Pancreas (tissue), 10 donors: ENCODE measurements at places on chromosomes 2 and 18. TPM values are rescaled to one million over a fixed set of nuclear protein-coding genes. Genes with fewer than 3 reads are reported as not detected.

DNA sequence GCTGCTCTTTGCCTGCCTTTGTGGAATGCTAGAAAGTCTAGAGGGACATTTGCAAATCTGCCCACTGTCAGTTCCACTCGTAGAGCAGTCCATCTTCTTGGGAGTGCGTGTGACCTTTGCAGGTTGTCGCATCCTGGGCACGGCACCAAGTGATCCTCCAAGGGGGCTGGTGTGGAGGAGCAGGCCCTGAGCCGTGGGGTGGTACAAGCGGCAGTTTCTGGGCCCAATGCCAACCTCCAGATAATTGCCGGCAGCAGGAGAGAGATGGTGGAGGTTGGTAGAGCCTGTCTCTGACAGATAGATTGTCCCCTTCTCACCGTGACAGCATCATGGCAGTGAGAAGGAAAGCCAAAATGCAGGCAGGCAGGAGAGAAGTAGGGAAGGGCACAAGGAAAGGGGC, 150.7 kb upstream of the SLC14A2 start:
- H3K27ac ChIP-seq, result no peak overlapping the region
- no peaks in the 10 kb centered on the region for H3K4me1 ChIP-seq
- DNase-seq, result no peak
- no peak overlapping the region for H3K4me3 ChIP-seq

DNA sequence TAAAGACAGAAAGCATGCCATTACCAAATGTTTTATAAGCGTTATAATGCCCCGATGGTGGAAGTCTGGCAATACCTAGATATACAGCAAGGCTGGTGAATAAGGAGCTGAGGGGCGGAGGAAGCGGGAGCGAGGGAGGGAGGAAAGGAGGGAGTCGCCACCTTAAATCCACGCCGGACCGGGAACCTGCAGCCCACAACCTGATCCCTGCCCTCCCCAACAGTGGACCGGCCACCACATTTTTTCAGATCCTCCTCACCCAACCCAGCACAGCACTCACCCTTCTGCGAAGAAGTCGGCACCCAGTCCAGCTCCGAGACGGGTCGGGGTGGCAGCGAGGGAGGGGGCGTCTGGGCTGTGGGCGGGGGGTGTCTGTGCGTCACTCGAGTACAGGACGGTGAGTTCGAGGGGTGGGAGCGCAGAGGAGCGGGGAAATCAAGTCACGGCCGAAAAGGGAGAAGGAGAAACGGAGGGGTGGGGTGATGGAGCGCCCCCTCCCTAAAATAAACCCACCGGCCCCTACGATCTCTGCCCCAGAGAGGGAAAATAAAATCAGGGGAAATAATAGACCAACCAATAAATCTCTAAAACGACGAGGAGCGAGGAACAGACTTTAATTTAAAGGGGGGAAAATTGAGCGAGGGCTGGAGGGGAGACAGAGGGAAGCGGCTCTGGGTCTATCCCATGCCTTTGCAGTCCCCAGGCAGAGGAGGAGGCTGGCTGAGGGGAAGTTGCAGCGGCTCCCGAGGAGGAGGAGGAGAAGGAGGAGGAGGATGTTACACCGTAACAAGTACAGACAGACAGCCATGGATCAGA, 96.5 kb upstream of the SERTAD2 start:
- peak; percentile 56 for DNase-seq
- no peaks in the 10 kb centered on the region for H3K36me3 ChIP-seq
- H3K27me3 ChIP-seq, result no peaks in the 10 kb centered on the region
- H3K4me3 ChIP-seq, result peak overlapping the region; percentile 59
- H3K4me1 ChIP-seq, result no peaks in the 10 kb centered on the region
- peak overlapping the region; percentile 94 for H3K27ac ChIP-seq

- no peaks in the 10 kb centered on the region for H3K36me3 ChIP-seq
- H3K27ac ChIP-seq, result no peak overlapping the region
- DNase-seq, result no peak
- no peaks in the 10 kb centered on the region for H3K4me1 ChIP-seq
Measured at GRCh38 chr2:98946855-98947254, 10.8 kb upstream of the CRACDL start.

DNA sequence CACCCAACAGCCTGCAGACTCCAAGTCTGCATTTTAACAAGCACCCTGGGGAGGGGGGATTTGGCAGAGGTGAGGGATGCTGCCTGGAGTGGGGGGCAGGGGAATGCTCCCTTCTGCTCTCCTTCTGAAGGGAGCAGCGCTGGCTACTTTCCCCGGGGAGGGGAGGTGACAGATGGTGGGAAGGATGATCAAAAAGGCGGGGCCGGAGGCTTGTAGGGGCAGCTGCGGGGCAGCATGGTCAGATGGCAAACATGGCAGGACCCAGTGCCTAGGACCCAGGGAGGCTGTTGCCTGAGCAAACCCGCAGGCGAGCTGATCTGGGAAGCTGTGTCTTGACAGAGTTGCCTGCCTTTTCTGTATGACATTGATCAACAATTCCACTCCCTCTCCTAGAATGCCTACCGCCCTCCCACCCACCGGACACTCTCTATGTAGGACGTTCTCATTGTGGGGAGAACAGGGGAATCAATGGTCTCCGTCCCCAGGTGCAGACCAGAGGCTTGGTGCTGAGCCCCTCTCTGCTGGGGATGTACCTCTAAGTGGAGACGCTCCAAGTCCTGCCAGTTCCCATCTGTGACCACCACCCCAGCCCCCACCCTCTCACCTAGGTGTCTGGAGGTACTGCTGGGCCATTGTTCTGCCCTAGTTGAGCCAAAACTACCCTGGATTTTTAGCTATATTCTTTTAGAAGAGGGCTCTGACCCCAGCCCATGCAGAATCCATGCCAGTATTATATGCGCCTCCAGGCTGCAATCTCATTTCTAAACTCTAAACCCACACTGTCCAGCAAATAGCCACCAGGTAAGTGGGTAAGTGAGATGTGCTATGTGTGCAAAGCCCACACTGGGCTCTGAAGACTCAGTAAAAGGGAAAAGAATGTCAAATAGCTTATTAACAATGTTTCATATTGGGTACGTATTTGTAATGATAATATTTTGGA, 89.7 kb upstream of the SEC11C start:
- H3K4me1 ChIP-seq, result peaks cover 3% of the 10 kb centered on the region
- no peak overlapping the region for H3K27ac ChIP-seq
- no peak for DNase-seq
- H3K27me3 ChIP-seq, result no peaks in the 10 kb centered on the region

The KCNF1 gene
- total RNA-seq, result 0.61 TPM

The CCDC138 gene
- 1.0 TPM for total RNA-seq

DNA sequence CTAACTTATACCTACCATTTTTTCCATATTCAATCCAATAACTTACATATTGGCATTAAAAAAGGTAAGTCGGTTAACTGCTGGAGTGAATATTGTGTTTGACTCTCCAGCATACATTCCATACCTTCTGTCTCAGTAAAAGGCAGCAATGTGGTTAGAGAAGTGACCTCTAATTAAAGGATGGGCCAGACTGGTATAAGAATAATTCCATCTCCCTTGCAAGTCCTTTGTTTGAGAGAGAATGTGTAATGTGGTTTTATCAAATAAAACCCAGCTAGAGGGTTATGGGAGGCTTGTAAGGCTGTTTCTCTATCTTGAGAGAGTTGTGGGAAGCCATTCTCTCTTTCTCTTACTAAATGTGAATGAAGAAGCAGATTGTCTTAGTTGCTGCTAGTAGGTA, 289.3 kb upstream of the TCF4 start:
- no peak overlapping the region for H3K27ac ChIP-seq
- no peak for DNase-seq
- H3K4me1 ChIP-seq, result no peaks in the 10 kb centered on the region
- H3K36me3 ChIP-seq, result no peaks in the 10 kb centered on the region

The DSG1 gene
- not detected for total RNA-seq

DNA sequence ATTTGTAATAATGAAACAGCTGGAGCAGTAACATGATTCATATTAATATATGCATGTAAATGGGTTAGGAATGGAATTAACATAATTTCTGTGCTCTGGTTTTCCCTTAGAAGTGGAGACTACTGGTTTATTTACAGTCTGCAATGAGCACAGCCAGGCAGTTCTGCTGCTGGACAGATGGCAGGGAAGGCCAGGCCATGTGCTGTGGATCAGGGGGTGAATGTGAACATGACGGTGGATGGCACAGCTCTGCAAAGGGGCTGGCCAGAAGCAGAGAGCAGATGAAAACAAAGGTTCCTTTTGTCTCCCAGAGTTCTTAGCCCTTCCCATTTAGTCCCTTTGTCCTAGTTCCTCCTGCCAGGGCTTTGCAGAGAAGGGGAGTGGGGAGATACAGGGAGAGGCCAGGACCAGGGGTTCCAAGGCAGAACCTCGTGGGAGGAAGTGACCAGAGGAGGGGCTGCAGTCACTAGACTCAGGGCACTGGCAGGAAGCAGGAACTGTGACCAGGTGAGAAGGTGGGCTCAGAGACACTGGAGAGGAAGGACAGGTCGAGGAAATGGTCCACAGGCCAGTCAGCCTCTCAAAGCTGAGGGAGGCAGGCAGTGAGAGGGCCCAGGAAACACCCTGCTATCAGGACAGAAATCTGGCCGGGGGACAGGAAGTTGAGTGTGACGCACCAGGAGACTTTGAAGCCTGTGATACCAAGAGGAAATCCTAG, 112.9 kb upstream of the ATP8B1 start:
- H3K36me3 ChIP-seq, result no peaks in the 10 kb centered on the region
- H3K27me3 ChIP-seq, result no peaks in the 10 kb centered on the region
- H3K4me1 ChIP-seq, result peaks cover 4% of the 10 kb centered on the region
- H3K4me3 ChIP-seq, result no peak overlapping the region
- DNase-seq, result peak; percentile 13
- peak overlapping the region; percentile 28 for H3K27ac ChIP-seq

GRCh38 chr2:194559523-194559922, 1097.5 kb upstream of the SLC39A10 start:
- no peaks in the 10 kb centered on the region for H3K27me3 ChIP-seq
- no peak for DNase-seq
- H3K27ac ChIP-seq, result no peak overlapping the region
- no peaks in the 10 kb centered on the region for H3K4me1 ChIP-seq
- H3K4me3 ChIP-seq, result no peak overlapping the region

The ALPI gene
- total RNA-seq, result not detected

DNA sequence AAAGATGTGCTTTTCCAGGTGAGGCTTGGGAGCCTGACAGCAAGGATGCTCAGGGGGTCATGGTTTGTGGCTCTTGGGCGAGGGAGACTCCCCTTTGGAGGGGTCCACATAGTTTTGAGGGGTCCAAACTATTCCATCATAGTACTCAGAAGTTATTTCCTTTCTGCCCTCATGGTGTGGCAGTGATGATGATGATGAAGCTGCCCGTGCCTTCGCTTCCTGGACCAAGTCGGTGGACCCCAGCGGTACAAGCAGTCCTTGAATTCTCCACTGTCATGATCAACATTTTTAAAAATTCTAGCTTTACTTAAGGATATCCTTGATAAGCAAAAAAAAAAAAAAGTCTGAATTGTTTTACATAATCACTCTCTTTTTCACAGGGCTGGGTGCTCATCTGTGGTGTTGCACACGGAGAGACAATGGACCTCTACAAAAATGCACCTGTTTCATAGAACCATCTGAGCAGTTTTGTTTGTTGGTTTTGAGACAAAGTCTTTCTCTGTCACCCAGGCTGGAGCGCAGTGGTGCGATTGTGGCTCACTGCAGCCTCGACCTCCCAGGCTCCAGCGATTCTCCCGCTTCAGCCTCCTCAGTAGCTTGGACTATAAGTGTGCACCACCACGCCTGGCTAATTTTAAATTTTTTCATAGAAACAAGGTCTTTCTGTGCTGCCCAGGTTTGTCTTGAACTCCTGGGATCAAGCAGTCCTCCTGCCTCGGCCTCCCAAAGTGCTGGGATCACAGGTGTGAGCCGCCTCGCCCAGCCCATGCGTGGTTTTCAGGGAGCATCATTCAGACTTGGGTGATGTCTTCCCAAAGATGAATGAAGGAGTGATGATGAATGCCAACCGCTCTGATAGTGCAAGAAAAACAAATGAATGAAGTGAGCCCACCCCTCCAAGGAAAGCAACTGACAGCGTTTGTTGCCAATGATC, 271.4 kb upstream of the HDAC4 start:
- no peak overlapping the region for H3K27ac ChIP-seq
- no peaks in the 10 kb centered on the region for H3K4me1 ChIP-seq
- no peaks in the 10 kb centered on the region for H3K27me3 ChIP-seq
- DNase-seq, result no peak
- H3K4me3 ChIP-seq, result no peak overlapping the region

- H3K4me3 ChIP-seq, result no peak overlapping the region
- no peaks in the 10 kb centered on the region for H3K27me3 ChIP-seq
- no peaks in the 10 kb centered on the region for H3K36me3 ChIP-seq
- peaks cover 10% of the 10 kb centered on the region for H3K4me1 ChIP-seq
- H3K27ac ChIP-seq, result no peak overlapping the region
- no peak for DNase-seq
Measured at GRCh38 chr2:165008730-165009315, 53.5 kb upstream of the SLC38A11 start.

DNA sequence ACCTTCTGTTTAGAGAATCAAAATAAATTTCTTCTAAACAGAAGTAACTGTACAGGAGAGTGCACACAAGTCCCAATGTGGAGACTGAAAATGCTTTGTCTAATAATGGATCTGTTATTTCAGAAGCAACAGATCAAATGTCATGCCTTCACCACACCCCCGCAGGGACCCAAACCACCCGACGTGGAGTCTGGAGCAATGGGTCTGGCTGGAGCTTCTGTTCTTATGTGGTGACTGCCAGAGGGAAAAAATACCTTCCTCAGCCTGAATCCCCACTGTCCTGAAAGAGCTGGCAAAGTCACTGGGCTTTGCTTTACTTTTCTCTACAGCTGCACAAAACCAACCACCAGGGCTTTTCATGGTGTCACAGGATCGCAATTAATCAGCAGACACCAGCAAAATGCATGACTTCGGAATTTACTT, 119.0 kb upstream of the ZFP36L2 start:
- no peak overlapping the region for H3K4me3 ChIP-seq
- no peaks in the 10 kb centered on the region for H3K27me3 ChIP-seq
- no peaks in the 10 kb centered on the region for H3K36me3 ChIP-seq
- no peak overlapping the region for H3K27ac ChIP-seq
- DNase-seq, result no peak
